Activated CD4-positive, alpha-beta T cell treated with anti-CD3 and anti-CD28 coated beads, Interleukin-2, amount 50 U/mL, for 16 hours (primary cell): ENCODE measurements at places on chromosomes 1 and 21.

DNA sequence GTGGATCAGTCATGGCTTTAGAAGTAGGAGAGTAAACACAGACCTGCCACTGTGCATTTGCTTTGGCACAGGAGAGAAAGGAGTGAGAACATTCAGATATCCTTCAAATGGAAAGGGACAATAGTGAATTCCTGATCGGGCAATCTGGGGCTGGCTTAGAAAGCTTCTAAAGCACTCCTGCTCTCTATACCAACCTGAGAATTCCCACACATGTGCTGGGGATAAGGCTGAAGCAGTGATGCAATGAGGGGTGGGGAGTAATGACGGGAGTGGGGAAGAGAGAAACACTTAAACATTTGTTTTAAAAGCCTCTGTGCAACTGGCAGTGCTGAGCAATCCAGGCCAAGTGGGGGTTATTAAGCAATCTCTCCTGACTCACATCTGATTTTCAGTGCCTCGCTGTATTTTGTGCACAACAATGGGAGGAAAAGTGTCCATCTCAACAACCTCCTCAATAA lies 108.8 kb downstream of the KIAA0319L start:
- no peak for DNase-seq

GRCh38 chr1:18972991-18973390 lies 16.5 kb upstream of the IFFO2 start:
- no peak for DNase-seq

- no peak for DNase-seq
These were observed 238.3 kb downstream of the HLX start for GRCh38 chr1:221117548-221117951.

GRCh38 chr1:86416343-86416742 lies 7.6 kb upstream of the CLCA2 start:
- no peak for DNase-seq

DNA sequence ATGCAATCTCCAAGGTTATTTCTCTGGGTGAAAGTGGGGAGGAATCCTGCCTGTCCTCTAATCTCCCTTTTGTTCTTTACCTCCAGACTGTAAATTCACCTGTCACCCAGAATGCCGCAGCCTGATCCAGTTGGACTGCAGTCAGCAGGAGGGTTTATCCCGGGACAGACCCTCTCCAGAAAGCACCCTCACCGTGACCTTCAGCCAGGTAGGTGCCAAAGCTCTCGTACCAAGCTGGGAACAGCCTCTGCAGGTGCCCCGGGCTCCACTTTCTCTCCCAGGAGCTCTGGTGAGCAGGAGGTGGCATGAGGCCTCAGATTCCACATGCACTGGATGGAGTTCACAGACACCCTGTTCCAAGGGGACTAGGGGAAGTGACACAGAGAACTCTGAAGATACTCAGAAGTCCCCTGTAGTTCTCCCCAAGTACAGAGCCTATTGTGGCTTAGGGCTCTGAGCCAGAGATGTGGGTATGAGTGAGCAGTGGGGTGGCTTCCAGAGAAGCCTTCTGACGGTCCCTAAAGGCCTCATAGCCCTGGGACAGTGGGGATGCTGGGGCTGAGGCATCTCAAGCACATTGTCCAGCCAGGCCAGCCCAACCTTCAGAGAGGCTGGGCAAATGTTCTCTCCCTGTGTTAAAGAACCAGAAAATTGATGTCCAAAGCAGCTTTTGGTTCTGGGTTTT lies 30.9 kb downstream of the RASSF5 start:
- no peak for DNase-seq

- DNase-seq, result no peak
These were observed 13.4 kb downstream of the TMEM9 start for GRCh38 chr1:201140941-201141260.

GRCh38 chr1:119310301-119310700 lies 58.3 kb upstream of the HAO2 start:
- no peak for DNase-seq

GRCh38 chr1:89719502-89720306 lies 86.8 kb downstream of the LRRC8C start:
- peak; percentile 91 for DNase-seq

GRCh38 chr1:164440232-164440631 lies 118.8 kb upstream of the PBX1 start:
- DNase-seq, result no peak

GRCh38 chr1:25658791-25659431 lies 42.3 kb downstream of the MAN1C1 start:
- no peak for DNase-seq

- DNase-seq, result no peak
These were observed 90.7 kb downstream of the RHOU start for GRCh38 chr1:228825840-228826484.

GRCh38 chr21:45989355-45990048 lies 7.9 kb downstream of the COL6A1 start:
- DNase-seq, result no peak

- DNase-seq, result peak; percentile 42
These were observed 36.7 kb downstream of the ATP2B4 start for GRCh38 chr1:203663294-203663693.

DNA sequence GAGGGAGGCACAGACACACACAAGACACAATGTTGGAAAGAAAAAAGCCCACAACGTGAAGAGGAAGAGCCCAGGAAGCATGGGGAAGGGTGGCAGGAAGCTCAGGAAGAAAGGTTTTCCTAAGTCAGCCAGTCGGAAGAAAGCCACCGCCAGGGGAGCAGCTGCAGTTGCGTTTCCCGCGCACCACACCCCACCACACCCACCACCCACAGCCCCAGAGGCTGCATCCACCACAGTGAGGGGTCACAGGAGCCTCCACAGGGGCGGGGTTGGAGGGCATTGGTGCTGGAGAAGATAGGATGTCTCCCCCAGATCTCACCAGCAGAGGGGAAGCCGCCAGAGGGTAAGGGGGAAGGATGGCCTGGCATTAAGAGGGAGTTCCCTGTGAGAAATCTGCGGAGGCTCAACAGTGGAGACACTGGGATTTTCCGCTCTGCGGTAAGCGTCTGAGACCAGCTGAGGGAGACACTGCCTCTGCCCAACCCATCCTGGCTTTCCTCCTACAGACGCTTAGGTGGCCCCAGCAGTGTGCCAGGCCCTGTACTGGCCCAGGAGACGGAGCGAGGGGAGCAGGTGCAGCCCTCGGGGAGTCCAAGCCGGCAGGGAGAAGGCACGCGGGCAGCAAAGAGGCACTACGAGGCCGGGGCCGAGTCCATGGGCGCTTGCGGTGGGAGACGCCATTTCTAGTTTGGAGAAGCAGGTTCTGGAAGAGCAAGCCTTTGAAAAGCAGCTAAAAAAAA lies 19.8 kb downstream of the PGLYRP3 start:
- DNase-seq, result no peak

DNA sequence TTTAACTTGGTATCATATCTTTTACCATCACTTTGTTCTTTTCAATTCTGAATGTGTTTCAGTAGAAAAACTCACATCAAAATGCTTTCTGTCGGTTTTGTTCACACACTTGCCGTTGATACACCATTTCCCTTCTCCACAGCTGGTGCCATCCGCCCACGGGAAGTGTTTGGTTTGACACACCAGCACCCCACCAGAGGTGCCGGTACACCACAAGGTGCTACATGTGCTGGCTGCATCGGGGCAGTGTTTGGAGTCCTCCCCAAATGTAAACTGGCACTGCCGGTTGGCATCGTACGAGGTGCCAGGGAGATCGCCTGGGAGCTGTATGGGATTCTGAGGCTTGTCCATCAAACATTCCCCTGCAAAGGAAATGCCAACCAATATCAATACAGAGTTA lies 5.0 kb downstream of the ADAMTS1 start:
- peak; percentile 23 for DNase-seq

GRCh38 chr1:212622467-212622866 lies 13.9 kb downstream of the ATF3 start:
- no peak for DNase-seq

GRCh38 chr1:43803646-43804045 lies 96.3 kb downstream of the ST3GAL3 start:
- DNase-seq, result no peak

DNA sequence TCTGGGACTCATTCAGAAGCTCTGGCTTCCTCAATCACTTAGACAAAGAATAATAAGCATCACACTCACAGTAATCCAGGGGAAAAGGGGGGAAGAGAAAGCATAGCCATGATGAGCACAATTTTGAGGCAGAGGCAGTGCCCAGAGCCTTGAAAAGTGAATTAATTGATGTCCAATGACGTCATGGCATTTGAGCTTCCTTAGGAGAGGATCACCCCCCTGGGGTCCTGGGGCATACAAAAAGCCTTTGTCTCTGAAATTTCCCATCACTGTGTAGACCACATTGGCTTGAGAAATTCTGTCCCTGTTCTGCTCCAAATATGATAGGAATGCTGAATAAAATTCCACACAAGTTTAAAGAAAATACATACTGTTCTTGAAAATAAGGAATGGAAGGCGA lies 84.3 kb upstream of the COA6 start:
- no peak for DNase-seq

- peak; percentile 30 for DNase-seq
These were observed 1.1 kb upstream of the RCSD1 start for GRCh38 chr1:167628741-167629515.

- peak; percentile 55 for DNase-seq
These were observed 106.4 kb downstream of the TBX19 start for GRCh38 chr1:168386949-168387586.

- no peak for DNase-seq
These were observed 917 bp downstream of the ETNK2 start for GRCh38 chr1:204150702-204151551.

- DNase-seq, result no peak
These were observed 32.2 kb downstream of the KLHDC7A start for GRCh38 chr1:18512883-18513282.

- no peak for DNase-seq
These were observed 16.6 kb upstream of the S100A11 start for GRCh38 chr1:152053375-152053774.
